Kidney epithelial cell (primary cell): ENCODE measurements at places on chromosomes 4 and X. TPM values are rescaled to one million over a fixed set of nuclear protein-coding genes. Genes with fewer than 3 reads are reported as not detected.

GRCh38 chr4:152033621-152034020 lies 272.8 kb upstream of the GATB start:
- DNase-seq = no peak

- DNase-seq = no peak
These were observed 128.9 kb upstream of the DKK2 start for GRCh38 chr4:107164962-107165475.

DNA sequence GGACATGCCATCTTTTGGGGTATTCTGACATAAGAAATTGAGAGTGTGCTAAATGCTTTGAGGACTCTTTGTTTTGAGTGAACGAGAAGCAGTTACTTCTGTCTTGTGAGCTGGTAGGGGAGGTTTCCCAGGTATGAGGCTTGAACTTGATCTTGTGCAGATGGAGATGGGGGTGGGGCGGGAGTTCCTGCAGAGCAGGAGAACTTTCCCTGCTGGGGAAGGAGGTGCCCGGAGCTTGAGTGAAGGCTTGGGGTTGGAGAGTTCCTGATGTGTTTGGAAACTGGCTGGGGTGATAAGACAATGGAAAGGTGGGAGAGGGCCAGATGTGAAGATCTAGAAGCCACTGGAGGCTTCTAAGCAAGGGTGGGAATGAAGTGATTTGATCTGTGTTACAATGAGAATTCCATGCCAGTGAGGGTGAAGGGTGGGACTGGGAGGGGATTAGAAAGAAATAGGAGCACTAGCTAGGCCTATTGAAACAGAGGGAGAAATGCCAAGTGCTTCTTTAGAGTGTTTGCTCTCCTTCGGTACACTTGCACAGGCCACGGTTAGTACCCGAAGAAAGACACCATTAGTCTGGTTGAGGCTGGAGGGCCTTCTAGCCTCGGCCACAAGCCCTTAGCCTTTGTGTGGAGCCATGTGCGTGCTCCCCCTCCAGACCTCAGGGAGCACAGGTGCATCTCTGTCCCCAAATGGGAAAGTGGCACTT lies 103.5 kb upstream of the STOX2 start:
- no peak for DNase-seq

GRCh38 chr4:91829531-91829930 lies 474.2 kb upstream of the GRID2 start:
- no peak for DNase-seq

DNA sequence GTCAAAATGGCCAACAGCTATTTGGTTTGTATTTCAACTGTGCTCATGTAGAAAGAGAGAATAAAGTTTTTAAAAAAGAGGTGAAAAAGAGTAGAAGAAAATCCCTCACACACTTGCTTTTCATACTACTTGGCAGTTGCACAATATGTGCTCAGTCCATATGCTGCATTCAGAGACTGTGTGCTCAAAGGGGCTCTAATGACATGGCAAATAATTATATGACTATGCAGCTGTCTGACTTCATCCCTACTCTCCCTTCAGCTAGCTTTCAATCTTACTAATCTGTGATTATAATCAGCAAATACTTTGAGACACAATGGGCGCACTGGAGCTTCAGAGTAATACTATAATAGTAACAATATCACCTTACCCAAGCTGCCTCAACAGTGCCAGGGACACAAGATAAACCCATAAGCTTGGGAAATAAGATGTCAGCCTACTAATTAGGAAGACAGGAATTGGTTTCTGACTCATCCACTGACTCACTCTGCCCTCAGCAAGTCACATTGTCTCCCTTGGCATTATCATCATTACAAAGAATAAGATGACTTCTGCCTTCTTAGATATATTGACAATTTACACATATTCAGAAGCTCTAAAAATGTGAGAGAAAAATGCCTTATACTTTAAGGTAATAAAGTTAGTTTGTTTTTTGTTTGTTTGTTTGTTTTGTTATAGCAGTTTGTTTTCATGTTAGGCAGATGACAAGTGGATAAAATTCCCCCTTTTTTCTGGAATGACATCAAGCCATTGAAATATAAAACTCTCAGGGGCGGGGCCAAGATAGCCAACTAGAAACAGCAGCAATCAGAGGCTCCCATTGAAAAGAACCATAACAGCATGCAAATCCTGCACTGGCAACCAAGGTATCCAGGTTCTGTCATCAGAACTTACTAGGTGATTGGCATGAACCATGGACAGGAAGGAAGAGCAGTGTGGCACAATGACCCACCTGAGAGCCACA lies 311.6 kb downstream of the FAM133A start:
- no peak for DNase-seq

- no peak for DNase-seq
These were observed 21.9 kb downstream of the BMP3 start for GRCh38 chr4:81052119-81053068.

DNA sequence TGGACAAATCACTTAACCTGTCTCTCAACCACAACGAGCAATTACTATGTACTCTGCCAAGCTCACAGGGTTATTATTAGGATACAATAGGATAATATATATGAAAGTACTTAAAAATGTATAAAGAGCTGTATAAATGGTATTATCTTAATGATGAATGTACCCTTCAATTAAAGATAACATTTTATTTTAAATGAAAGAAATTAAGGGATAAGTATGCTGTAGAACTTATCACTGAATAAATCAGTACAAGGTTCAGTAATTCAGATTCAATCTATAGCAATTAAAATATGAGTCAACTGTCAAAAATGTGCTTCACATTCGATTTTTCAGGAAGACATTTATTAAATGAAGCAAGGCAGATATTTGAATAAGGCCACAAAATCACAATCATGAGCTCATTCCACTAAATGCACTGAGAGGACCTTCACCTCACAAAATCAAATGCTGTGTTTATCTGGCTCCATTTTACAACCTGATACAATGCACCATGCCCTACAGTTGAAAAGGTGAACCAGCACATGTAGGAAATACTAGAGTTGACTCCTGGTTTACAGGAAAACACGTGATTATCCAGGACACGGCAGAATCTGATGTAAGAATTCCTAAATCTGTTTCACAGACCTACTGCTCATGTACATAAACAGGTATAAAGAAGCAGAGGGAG lies 4.4 kb downstream of the LRCH2 start:
- no peak for DNase-seq

ITGB1BP2 gene
- total RNA-seq = 1.1 and 1.7 TPM in 2 replicates

- DNase-seq = no peak
These were observed 62.4 kb downstream of the ADRA2C start for GRCh38 chr4:3828546-3828945.

PLK4 gene
- 4.9 and 5.4 TPM in 2 replicates for total RNA-seq

GRCh38 chrX:130636277-130636676 lies 234.5 kb downstream of the RBMX2 start:
- no peak for DNase-seq

DNA sequence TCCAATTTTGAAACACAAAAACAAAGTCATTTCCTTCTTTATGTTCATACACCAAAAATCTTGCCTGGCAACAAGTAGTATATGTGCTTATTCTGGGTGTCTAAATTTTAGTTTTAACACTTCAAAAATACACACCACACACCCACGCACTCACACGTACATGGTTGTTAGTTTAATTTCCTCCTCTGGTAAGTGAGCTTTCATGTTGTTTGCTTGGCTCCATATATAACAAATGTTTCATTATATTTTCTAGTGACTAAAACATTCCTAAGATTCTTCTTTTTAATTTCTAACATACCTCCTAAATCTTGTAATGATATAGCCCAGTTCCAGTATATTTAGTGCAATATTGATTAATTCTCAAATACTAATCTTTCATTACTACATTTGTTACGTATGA lies 80.9 kb downstream of the PRDM5 start:
- DNase-seq = no peak

GRCh38 chrX:120287513-120288112 lies 23.6 kb downstream of the TMEM255A start:
- no peak for DNase-seq

NOX1 gene
- not detected in 2 replicates for total RNA-seq

GRCh38 chr4:101014417-101014816 lies 332.9 kb downstream of the PPP3CA start:
- no peak for DNase-seq

DNA sequence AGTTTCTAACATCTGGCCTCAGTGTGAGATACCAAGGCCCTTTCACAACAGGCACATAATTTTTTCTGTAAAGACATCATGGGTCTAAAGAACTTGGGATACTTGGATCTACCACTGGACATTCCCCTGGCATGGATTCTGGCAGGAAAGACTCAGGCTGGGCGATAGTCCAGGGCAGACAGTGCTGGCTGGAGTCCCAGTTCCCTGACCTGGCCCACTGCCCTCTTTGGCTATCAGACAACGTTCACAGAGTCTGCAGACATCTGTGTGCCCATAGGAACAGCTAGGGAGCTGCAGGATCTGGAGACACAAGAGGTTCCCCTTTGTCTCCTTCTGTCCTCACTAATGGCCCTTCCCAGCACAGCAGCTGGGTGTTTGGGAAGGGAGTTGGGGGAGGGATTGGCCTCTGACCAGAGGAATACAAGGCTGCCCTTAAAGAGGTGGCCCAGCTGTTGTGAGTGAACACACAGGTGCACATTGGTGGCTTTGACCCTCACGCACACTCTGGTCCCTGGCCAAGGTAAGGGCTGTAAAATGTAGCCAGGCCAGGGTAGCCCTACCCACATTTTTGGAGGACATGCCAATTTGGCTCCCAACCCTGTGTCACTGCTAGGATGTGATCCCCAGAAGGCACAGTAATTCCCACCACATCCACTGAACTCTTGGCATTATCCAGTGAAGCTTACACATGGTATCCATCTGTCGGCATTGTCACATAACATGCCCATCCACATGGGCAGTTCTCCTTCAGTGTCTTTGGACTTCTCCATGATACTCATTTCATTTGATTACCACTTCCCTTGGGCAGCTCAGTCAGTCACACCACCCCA lies 72.3 kb downstream of the SOX3 start:
- DNase-seq = no peak

DNA sequence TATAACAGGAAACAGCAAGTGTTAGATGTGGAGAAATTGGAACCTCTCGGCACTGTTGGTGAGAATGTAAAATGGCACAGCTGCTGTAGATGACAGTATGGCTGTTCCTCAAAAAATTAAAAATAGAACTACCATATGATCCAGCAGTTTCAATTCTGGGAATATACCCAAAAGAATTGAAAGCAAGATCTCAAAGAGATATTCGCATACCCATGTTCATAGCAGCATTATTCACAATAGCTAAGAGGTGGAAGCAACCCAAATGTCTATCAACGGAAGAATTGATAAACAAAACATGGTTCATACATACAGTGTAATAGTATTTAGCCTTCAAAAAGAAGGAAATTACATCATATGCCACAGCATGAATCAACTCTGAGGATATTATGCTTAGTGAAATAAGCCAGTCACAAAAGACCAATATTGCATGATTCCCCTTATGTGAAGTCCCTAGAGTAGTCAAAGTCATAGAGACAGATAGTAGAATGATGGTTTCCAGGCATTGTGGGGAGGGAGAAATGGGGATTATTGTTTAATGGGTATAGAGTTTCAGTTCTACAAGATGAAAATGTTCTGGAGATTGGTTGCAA lies 467.7 kb downstream of the IDS start:
- no peak for DNase-seq

DNA sequence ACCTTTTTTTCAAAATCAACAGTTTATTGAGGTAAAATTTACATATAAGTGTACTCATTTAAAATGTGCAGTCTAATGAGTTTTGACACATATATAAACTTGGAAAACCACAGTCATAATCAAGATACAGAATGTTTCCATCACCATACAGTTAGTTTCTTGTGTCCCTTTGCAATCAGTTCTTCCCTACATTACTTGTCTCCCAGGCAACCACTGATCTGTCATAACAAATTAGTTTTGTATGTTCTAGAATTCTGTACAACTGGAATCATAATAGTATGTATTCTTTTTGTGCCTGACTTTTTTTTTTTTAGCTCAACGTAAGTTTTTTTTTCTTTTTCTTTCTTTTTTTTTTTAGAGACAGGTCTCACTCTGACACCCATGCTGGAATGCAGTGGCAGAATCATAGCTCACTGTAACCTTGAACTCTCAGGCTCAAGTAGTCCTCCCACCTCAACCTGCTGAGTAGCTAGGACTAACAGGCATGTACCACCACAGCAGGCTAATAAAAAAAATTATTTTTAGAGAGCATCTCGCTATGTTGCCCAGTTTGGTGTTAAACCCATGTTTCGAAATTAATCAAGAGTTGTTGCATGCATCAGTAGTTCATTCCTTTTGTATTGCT lies 26.9 kb downstream of the ARFIP1 start:
- DNase-seq = no peak

DNA sequence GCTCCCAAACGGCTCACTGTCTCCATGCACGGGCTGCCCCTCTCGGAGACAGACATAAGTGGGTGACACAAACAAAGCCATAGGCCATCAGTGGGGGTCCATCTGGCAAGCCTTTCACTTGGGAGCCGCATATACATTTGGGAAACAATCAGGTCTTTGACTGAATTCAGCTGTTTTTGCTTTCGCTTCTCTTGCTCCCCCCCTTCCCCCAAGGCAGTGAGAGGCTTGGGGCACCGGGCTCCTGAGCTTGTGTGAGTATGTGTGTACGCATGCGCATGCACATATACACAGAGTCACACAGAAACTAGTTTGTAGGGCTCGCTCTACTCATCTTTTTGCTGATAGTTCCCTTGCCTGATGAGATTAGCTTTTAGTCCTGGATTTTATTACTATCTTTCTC lies 284.4 kb downstream of the AFF2 start:
- no peak for DNase-seq

FAM149A gene
- 22.2 and 22.9 TPM in 2 replicates for total RNA-seq

EREG gene
- total RNA-seq = 4.3 and 7.5 TPM in 2 replicates

SAGE1 gene
- total RNA-seq = not detected in 2 replicates

- DNase-seq = no peak
These were observed 89.0 kb downstream of the PLAC1 start for GRCh38 chrX:134569306-134569705.

DNA sequence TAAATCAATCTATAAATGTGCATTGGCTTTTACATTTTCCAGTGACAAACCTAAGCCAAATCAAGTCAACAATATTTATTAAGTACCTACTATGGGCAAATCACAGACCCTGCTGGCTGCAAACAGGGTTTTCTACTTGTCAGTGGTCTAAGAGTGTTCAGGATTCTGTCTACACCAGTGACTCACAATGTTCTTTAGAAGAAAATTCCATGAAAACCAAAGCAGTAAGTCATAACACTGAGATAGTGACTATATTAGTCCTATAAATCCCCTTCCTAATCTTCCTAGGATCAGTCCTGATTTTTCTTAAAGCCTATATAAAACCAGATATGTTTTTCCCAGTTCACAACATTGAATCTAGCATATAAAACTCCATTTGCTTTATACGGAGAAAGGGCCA lies 69.7 kb downstream of the PPP3CA start:
- no peak for DNase-seq

PAGE2 gene
- not detected in 2 replicates for total RNA-seq

- DNase-seq = peak; percentile 23
These were observed 318.6 kb downstream of the LDB2 start for GRCh38 chr4:16579866-16580265.

BCORL1 gene
- 4.8 and 5.8 TPM in 2 replicates for total RNA-seq

- DNase-seq = no peak
These were observed 162.2 kb upstream of the NDST4 start for GRCh38 chr4:115275615-115276014.

MND1 gene
- total RNA-seq = 2.3 and 4.3 TPM in 2 replicates

LDB2 gene
- 0.07 and 0.46 TPM in 2 replicates for total RNA-seq

GRCh38 chrX:72021975-72022374 lies 109.7 kb downstream of the RTL5 start:
- no peak for DNase-seq
